ENCODE measurements at places on chromosomes 13 and 19.

DNA sequence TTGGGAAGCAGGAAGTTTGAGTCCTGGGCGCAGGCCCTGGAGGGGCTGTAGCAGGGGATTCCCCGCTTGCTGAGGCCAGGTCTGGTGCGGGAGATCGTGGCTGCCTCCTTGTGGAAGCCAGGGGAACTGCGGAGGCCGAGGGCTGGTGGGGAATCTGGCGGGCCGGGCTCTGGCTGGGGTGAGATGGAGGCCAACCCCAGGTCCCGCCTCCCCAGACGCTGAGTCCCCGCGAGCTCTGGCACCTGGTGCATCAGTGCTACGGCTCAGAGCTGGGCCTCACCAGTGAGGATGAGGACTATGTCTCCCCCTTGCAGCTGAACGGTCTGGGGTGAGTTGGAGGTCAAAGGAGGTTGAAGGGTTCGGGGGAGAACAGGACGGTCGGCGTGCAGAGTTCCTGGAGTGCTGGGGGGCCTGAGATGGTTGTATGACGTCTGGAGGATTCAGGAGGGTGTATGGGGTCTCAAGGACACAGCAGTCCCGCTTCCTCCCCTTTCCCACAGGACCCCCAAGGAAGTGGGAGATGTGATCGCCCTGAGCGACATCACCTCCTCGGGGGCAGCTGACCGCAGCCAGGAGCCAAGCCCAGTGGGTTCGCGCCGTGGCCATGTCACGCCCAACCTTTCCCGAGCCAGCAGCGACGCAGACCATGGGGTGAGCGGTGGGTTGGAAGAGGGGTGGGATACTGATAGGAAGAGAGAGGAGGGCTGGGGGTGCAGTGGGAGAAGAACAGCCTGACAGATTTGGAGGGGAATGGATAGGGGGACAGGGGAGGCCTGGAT lies 13.1 kb downstream of the GRAMD1A start:
- DNase-seq: no peak

DNA sequence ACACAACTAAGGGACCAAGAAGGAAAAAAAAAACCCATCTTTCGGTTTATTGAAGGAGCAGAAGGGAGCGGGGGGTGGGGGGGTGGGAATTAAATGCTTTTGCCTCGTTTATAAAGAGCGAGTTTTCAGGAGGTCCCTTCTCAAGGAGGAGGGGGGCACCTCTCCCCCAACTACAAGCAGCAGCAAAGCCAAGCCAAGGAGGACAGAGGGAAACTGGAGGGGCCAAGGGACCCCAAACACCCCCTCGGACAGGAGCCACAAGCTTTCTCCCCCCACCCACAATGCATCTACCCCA lies 2.4 kb downstream of the IRF2BP1 start:
- no peak for DNase-seq

DNA sequence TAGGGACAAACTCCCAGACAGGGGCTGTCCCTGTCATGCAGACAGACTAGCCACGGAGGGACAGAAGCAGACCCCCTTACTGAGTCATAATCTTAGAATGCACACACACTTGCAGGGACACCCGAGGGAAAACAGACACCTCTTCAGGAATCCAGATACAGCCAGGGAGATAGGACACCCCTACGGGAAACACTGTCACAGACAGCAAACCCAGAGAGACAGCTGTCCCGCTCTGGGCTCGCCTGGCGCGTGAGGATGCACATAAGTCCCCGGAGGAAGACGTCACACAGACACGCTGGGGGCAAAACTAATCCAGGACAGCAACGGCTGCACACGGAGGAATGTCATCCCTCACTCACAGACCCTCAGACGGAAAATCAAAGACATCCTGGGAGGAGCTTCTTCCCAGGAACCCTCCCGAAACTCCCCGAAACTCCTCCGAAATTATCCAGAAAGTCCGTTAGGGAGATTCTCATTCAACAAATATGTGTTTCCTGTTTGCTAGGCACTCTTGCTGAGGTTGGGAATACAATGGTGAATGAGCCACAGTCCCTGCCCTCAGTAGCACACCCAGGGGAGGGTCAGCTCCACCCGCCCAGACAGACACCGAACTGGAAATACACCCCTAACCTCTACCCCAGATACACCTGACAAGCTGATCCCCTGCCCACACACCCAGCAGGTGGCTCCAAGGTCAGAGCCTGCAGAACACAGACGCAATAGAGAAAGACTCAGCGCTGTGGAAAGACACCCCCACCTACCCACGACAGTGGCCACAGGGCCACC lies 15.2 kb upstream of the TOMM40 start:
- DNase-seq: no peak

GRCh38 chr13:106473154-106473553 lies 62.3 kb downstream of the EFNB2 start:
- no peak for DNase-seq

- peak; percentile 66 for DNase-seq
These were observed 6.7 kb downstream of the NAPSA start for GRCh38 chr19:50358483-50359327.

DNA sequence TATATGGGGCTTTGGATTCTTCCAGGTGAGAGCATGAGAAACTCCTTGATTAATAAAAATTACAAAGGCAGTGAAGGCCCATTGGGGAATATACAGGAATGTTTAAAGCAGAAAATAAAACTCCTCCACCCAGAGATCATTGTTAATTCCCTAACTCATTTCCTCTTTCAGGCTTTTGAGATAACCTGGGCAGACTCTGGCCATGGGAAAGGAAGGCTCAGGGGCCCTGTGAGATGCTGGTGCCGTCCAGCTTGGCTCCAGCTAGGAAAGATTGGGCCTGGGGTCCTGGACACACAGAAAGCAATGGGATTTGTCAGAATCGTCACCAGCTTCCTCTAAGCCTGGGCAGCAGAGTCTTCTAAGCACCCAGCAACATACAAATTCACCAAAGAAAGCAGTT lies 36.8 kb upstream of the SPATA13 start:
- DNase-seq: no peak

DNA sequence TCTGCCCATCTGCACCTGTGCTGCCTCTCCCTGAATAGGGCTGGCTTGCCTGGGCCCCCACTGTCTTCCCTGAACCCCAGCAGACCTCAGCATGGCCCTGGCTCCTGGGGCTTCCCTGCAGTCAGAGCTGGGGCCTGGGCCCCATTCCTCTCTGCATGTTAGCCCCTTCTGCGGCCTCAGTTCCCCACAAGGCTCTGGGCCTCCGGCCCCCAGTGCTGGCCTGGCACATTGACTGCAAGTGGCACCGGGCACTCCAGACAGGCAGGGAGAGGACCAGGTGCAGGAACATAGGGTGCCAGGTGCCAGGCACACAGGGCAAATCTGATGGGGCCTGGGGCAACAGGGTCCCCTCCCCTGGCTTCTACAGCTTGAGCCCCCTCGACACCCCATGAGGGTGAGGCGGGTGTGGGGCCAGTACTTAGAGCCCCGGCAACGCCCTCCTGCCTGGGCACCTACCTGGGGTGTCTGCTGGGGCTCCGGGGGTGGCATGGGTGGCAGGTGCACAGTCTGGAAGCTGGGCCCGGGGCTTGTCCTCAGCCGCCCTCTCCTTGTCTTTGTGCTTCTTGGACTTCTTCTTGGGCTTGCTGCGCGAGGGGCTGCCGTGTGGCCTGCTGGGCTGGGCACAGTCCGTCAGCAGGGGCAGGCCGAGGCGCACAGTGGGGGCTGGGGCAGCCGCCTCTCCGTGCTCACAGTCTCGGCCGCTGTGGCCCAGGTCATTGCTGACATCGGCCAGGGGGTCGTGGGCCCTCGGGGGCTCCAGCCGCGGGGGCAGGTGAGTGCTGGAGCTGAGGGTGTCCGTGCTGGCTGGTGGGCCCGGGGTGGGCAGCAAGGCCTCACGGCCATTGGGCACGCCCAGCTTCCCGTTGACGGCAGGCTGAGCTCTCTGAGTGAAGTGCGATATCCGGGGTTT lies 12.3 kb upstream of the ISYNA1 start:
- no peak for DNase-seq

GRCh38 chr19:55333870-55334269 lies 5.8 kb upstream of the KMT5C start:
- no peak for DNase-seq

GRCh38 chr13:83024955-83025594 lies 857.2 kb downstream of the SLITRK1 start:
- DNase-seq: no peak

- DNase-seq: no peak
These were observed 2.4 kb downstream of the COX7A1 start for GRCh38 chr19:36149673-36150406.

DNA sequence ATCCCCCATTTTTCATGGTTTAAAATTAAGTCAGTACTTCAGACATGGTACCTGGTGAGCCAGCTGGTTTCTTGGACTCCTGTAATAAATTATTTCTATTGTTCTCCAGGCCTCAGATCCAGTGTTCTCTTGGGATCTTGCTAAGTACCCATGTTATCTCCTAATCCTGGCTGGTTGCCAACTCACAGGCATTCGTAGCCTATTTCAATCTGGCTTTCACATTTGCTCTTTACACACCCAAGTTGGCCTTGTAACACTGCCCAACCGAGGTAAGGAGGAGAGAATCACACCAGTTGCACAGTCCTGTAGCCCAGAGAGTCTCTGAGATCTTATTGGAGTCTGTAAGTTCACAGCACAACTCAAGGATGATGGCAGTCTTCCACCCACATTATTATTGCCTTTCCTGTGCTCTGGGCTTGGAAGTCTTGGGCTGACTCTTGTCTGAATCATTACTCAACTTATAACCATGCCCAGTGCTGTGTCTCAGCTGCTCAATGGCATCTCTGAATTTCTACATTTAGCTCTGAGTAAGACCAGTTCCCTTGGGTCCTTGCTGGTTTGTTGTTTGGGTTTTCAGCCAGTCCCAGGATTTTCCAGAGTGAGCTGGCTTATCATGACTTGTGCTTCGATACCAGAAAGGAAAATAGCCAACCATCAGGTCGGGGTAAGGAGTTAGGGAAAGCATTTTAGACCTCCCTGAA lies 76.6 kb upstream of the KLF12 start:
- DNase-seq: no peak

Measured in putamen (tissue), 1 donor.